EH (cell line): ENCODE measurements at places on chromosomes 2 and 18.

- DNase-seq = peak; percentile 93
Measured at GRCh38 chr2:191049728-191050639, 36.0 kb upstream of the STAT1 start.

- no peak for DNase-seq
Measured at GRCh38 chr2:208150956-208151355, 5.0 kb upstream of the CRYGB start.

GRCh38 chr18:37524139-37524497, 41.5 kb downstream of the CELF4 start:
- no peak for DNase-seq

- no peak for DNase-seq
Measured at GRCh38 chr2:176074919-176075425, 8.8 kb downstream of the EVX2 start.

DNA sequence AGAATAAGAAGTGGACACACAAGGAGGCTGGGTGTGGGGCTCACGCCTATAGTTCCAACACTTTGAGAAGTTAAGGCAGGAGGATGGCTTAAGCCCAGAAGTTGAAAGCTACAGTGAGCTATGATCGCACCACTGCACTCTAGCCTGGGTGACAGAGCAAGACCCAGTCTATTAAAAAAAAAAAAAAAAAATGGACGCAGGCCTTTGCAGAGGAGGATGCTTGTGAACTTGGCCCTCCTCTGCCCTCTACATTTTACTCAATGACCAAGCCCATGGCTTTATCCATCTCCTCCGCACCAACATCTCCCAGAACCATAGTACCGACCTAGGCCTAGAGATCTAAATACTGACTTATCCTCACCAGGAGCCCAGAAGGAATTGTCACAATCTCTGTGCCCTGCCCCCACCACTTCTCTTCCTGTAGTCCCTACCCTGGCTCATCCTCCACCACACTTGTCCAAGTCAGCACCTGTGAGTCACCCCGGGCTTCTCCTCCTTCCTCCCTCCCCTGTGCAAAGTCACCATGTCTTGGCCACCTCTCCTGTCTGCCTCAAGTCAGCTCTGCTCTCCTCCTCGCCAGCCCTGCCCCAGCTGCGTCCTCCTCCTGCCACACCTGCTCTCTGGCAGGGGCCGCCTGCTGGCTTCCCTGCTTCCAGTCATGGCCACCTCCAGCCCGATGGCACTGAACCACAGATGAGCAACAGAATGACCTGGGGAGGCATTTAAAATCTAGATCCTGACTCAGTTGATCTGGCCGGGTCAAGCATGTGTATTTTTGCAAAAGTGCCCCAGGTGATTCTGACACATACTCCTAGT, 35.8 kb upstream of the ASPRV1 start:
- DNase-seq = peak; percentile 79

DNA sequence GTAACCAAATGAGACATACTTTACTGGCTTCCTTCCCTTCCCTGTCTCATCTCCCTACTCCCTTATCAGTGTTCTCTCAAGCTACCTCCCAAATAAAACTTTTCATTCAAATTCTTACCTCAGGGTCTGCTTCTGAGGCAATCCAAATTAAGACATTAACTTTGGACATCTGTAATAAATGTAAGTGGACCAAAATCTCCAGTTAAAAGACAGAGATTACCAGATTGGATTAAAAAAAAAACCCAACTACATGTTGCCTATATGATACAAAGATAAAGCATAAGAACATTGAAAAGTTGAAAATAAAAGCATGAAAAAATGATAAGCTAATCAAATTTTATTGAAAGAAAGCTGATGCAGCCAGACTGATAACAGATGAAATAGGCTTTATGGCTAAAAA, 58.8 kb upstream of the ST3GAL5 start:
- no peak for DNase-seq

DNA sequence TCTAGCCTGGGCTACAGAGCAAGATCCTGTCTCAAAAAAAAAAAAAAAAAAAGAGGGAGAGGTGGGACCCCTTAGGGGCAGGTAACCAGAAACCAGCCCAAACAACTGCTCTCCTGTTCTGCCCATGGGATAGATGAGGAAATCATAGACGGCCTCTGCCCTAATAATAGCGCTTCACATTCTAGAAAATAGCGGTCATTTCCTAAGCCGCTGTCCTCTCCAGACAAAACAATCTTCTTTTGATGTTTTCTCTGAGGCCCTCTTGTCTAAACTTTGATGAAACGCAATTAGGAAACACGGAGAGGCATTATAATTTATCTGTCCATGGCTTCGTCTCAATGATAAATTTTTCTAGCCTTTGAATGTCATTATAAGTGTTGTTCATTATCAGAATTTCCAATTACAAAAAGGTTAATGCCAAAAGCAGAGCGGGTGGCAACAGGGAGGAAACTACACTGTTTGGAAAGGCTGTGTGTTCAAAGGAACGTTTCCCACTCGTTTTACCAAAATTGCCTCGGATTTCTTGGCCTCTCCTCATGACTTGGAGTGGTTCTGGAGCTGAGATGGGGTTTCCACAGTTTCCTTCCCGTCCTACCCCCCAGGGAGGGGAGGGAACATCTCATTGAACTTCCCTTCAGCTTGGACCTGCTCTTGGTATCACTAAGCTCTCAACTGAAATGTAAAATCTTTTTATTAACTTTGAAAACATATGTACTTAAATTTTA, 151.6 kb upstream of the ZNF236 start:
- DNase-seq = no peak

DNA sequence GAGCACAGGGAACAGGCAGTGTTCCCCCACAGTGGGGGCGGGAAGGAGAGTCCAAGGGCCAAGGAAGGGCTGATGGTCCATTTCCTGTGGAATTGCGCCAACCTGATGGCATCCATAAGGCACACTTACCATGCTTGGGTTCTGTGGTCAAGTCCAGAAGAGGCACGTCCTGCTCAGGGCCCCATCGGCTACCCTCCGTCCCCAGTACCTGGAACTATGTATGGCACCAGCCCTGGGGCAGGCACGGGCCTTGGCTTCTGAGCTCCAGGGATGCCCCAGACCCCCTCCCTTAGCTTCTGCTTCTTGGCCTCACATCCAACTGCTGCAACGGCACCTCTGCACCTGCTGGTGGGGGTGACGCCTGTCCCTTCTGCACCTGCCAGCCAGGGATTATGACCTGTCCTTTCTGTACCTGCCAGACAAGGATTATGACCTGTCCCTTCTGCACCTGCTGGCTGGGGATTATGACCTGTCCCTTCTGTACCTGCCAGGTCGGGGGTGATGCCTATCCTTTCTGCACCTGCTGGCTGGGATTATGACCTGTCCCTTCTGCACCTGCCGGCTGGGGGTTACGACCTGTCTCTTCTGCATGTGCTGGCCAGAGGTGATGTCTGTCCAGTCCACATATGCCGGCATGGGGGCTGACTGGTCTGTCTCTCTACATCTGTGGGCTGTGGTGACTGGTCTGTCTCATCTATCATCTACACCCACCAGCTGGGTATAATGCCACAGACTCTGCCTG, 45.4 kb upstream of the SNTG2 start:
- no peak for DNase-seq

- peak; percentile 73 for DNase-seq
Measured at GRCh38 chr2:178194600-178195389, 483 bp downstream of the OSBPL6 start.

- peak; percentile 38 for DNase-seq
Measured at GRCh38 chr18:62521593-62521992, 1.2 kb upstream of the ZCCHC2 start.

DNA sequence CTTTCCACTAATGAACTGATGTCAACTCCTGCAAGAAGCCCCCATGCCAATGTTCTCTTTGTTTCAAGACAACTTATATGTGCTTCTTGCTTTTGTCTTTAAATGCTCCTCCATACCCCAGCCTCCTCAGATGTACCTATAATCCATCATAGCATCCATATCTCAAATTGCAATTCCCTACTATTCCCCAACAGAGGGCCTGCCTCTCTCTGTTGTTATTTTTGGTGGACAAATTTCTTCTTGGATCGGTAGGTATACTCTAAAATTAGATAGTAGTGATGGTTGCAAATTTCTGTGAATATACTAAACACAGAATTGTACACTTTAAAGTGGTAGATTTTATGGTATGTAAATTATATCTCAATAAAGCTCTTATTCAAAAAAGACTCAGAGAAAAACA, 820.1 kb downstream of the METTL4 start:
- DNase-seq = no peak

DNA sequence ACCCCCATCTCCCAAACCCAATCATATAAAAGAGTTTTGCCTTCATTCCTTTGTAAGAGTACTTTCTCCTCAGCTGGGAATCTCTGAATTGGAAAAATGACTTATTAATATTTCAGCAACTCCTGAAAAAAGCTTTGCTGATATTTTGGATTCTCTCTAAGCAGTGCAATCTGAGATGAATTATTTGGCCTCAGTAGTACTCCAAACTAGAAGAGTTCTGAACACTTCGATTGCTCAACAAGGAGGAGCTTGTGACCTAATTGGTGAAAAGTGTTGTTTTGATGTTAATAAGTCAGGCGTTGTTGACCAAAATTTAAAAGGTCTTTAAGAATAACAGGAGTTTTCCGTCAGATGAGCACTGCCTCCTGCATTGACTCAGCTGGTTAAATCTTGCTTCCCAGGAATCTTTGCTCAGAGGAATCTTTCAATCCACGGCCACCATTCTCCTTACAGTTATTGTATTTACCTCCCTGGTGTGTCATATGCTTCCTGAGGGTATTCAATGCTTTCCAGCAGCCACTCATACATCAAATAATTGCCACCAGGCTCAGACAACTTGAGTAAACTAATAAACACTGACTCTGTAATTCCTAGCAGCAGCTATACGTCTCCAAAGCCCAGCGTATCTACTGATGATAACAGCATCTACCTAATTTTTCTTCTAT, 24.5 kb upstream of the LIPG start:
- no peak for DNase-seq

DNA sequence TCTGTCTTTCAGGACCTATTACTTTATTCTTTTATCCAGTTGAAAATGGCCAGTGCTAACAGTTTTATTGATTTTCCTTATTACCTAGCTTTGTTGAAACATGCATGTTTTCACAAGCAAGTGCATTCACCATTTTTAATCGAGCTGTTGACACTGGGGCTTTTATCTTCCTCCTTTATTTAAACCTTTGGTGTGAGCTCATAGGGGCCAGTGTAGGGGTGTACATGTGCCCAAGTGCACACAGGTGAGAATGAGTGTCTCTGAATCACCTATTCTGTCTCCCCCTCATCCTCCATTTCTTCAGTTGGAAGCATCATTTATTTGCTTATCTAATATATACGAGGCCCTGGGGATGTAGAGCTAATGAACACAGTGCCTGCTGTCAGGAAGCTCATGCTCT, 199.1 kb downstream of the PRKCE start:
- no peak for DNase-seq

GRCh38 chr2:83742117-83742782, 716.8 kb downstream of the SUCLG1 start:
- no peak for DNase-seq

GRCh38 chr2:10269291-10269690, 33.4 kb upstream of the HPCAL1 start:
- DNase-seq = no peak

- peak; percentile 57 for DNase-seq
Measured at GRCh38 chr2:37644191-37644590, 27.3 kb downstream of the CDC42EP3 start.

DNA sequence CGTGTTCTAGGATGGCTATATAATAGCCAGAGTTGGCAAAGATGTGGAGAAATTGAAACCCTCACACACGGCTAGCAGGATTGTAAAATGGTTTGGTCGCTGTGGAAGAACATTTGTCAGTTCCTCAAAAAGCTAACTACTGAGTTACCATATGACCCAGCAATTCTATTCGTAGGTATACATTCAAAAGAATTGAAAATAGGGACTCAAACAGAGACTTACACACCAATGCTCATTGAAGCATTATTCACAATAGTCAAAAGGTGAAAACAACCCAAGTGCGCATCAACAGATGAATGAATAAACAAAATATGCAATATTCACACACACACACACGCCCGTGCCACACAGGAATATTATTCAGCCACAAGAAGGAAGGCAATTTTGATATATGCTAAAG, 98.7 kb downstream of the PLA2R1 start:
- DNase-seq = no peak

GRCh38 chr2:212005085-212005671, 533.4 kb downstream of the ERBB4 start:
- peak; percentile 40 for DNase-seq

DNA sequence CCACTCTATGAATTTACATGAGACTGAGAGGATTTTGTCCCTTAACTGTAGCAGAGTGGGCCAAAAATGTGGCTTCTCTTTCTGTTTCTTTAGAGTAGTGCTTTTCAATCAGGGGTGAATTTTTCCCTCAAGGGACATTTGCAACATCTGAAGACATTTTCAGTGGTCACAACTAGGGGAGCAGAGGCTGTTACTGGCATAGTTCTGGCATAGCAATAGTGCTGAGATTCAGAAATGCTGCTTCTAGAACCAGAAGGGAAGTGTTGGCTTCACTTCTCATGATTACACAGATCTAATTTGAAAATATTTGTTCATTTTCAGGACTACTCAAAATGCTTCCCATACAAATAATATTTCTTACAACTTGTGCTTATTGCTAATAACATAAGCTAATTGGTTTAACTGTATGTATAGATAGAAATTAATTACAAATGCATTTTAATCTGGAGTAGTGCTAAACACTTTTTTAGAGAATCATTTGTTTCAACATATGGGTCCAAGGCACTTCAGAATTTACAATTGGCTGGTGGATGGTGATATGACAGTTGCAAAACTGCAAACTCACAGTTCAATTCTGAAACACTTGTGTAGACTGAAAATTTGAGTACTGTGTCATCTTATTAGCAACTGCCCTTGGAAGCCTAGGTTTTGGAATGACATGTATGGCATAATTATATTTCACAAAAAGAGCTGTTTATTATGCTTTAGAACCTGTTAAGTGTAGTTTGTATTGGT, 526.7 kb downstream of the THSD7B start:
- no peak for DNase-seq

DNA sequence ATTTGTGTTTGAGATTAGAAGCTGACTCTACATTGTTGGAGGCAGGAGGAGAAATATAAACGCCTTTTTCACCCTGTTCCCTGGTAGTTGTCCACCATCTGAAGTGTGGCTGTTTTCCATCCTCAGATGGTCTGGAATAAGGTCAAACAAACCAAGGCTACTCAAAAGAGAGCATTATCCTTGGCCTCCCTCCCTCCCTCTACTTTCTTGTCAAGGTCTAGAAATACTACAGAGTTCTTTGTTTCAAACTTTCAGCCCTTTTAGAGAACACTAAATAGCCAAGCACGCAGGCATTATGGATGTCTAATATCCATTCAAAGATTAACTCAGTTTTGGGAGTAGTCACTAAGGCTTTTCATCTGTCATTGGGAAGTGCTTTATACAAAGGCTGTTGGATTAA, 215.8 kb upstream of the ITGA4 start:
- DNase-seq = no peak

DNA sequence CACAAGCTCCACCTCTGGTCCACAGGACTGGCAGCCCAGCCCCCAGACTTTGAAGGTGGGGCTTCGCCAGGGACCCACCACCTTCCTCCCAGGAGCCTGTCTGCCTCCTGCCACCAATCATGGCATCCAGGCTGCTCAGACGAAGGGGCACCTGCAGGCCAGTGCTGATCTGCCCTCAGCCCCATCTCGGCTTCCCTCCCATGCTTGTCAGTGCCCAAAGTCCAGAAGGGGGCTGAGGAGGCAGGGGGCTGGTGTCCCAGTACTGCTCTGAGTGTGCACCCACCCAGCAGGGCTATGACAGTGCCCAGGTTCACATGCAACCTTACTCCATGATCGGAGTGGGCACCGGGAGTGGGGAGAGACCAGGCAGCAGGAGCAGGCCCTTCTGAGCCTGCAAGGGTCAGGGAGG, 25.3 kb upstream of the RUFY4 start:
- no peak for DNase-seq

GRCh38 chr2:216839688-216840087, 20.2 kb downstream of the TNP1 start:
- DNase-seq = no peak
